ENCODE measurements at places on chromosomes 7 and 10.

DNA sequence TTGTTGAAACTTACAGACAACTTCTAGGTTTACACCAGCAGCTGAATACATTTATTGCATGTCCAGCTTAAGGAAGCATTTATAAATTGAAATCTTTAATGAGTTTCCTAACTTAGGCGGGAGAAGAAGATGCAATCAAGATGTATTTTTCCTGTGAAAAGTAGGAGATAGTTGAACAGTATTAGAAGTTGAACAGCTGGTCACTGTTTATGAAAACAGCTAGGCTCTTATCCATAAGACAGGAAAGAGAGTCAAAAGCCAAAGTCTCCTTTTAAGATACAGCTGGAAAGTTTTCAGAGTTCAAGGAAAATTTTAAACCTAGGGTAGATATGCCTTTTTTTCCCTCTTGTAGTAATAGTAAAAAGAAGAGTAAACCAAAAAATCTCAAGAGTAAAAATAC, 236.1 kb upstream of the FERD3L start:
- H3K36me3 ChIP-seq = no peaks in the 10 kb centered on the region
- no peaks in the 10 kb centered on the region for H3K27me3 ChIP-seq
- H3K4me3 ChIP-seq = no peak overlapping the region
- no peaks in the 10 kb centered on the region for H3K4me1 ChIP-seq
- H3K27ac ChIP-seq = no peak overlapping the region
- no peak for DNase-seq

DNA sequence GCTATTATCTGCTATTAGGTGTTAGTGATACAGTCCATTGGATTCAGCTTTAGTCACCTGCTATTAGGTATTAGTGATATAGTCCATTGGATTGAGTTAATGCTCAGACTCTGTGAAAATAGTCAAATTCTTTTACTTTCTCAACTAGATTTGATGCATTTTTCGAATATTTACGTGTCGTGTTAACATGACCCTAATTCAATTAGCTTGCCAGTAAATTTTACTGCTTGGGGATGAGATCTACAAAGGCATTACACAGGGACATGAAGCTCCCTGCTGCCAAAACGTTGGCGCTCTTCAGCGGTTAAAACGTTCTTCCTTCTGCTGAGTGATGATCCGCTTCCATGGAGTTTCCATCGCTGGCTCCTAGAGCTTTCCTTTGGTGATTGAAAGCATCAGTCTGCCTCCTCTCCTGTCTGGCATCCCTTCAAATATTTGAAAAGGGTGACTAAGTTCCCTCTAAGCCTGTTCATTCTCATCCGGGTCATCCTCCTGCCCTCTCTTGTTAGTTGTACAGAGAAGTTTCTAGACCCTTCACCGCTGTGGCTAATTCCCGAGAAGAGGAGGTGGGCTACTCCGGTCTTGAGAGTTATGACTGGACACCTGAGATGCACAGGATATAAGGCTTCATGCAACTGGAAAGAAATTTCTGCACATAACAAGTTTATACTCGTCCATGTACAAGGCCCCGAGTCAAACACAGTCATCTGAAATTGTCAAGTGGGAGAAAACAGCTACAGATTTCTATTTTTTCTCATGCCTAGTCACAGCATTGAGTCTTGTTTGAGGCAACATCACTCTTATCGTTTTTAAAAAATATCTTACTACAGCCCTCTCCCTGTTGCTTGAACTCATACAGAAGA, 254.0 kb downstream of the KLF6 start:
- no peak overlapping the region for H3K27ac ChIP-seq
- H3K4me1 ChIP-seq = peaks cover 26% of the 10 kb centered on the region
- no peaks in the 10 kb centered on the region for H3K27me3 ChIP-seq
- no peak for DNase-seq
- H3K36me3 ChIP-seq = no peaks in the 10 kb centered on the region

GRCh38 chr7:120964088-120964487, 13.5 kb downstream of the ING3 start:
- DNase-seq = no peak
- H3K27me3 ChIP-seq = no peaks in the 10 kb centered on the region
- peaks cover 13% of the 10 kb centered on the region for H3K36me3 ChIP-seq
- H3K27ac ChIP-seq = no peak overlapping the region
- no peak overlapping the region for H3K4me3 ChIP-seq

DNA sequence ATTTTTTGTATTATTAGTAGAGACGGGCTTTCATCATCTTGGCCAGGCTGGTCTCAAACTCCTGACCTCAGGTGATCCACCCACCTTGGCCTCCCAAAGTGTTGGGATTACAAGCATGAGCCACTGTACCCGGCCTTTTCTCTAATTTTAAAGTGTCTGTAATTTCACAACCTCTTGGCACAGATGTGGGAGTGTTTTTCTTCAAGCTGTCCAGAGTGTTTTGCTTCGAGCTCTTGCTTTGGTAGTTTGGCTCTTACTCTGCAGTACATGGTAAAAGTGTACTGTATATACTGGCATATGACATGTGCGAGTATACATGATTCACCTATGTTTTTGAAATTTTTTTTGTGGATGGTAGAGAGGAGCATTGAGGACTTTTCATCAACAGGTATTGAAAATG, 9.8 kb downstream of the SRGN start:
- no peak overlapping the region for H3K27ac ChIP-seq
- no peak for DNase-seq
- no peaks in the 10 kb centered on the region for H3K36me3 ChIP-seq

- H3K4me1 ChIP-seq = no peaks in the 10 kb centered on the region
- H3K36me3 ChIP-seq = no peaks in the 10 kb centered on the region
- no peak overlapping the region for H3K4me3 ChIP-seq
- H3K27me3 ChIP-seq = no peaks in the 10 kb centered on the region
- DNase-seq = no peak
These were observed 115.2 kb downstream of the GRID1 start for GRCh38 chr10:86251426-86251825.

GRCh38 chr10:13161857-13162271, 506 bp downstream of the MCM10 start:
- H3K27me3 ChIP-seq = no peaks in the 10 kb centered on the region
- H3K4me1 ChIP-seq = peaks cover 8% of the 10 kb centered on the region

DNA sequence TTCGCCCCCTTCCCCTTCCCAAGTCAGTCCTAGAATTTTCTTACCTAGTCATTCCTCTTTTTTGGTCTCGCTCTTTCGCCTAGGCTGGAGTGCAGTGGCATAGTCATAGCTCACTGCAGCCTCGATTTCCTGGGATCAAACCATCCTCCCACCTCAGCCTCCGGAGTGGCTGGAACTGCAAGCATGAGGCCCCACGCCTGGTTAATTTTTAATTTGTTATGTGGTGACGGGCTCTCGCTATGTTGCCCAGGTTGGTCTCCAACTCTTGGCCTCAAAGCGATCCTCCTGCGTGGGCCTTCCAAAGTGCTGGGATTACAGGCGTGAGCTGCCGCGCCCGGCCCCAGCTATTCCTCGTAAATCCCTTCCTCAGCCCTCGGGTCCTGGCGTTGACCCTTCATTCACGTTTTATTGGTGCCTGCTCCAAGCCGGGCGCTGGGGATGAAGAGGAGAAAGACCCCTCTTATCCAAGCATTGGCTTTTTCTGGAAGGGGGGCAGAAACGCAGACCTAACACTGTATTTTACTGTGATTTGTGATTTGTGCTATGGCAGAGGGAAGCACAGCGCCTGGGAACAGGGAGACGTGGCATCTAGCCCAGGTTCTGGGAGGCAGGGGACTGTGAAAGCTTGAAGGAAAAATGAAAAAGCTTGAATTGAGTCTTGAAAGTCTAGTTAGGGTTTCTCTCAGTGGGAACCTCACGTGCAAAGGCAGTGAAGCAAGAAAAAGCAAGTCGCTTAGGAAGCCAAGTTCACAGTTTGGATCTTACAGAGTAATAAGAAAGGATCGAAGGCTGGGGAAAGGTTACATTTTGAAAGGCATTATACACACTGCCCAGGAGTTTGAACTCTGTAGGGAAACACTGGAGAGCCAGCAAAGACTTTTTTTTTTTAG, 516 bp downstream of the ZNHIT1 start:
- H3K27me3 ChIP-seq = no peaks in the 10 kb centered on the region
- DNase-seq = no peak
- H3K36me3 ChIP-seq = peaks cover 1% of the 10 kb centered on the region
- peak overlapping the region; percentile 82 for H3K27ac ChIP-seq

Measured in tibial artery (tissue), 4 donors.